8988T (cell line): ENCODE measurements at places on chromosomes 4 and X.

GRCh38 chr4:174119051-174119450 is 164.4 kb downstream of the FBXO8 start:
- no peak for DNase-seq

GRCh38 chr4:112325530-112325929 is 28.4 kb downstream of the ALPK1 start:
- DNase-seq: no peak

- DNase-seq: no peak
Observed at GRCh38 chr4:70808151-70808550, 31.5 kb downstream of the GRSF1 start.

DNA sequence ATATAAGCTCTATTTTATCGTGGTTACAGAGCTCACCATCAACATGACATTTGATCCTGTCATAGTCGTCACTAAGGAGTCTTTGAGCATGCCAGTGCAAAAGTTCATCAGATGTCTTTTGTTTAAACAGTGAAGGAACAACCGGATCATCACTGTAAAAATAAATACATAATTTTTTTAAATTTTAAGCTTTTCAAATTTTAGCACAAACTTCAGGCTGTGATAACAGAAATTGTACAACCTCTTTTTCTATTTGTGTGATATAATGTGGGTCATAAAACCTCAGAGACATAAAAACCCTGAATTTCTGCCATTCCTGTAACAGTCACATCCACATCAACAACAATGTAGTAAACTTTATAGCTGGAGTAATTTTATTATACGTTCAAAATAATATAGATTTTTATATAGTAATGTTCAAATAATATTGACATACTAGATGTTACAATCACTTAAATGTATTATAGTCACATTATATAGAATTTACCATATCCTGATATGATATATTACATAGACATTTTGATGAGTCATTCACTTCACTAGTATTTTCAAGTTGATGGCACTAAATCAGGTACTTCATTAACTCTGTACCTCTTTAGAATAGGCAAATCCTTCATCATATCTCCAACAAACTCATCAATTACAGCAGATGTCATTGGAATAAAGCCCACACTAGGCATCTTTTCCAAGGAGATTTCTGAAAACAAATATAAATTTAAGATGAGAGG is 47.7 kb downstream of the DDX60L start:
- no peak for DNase-seq

DNA sequence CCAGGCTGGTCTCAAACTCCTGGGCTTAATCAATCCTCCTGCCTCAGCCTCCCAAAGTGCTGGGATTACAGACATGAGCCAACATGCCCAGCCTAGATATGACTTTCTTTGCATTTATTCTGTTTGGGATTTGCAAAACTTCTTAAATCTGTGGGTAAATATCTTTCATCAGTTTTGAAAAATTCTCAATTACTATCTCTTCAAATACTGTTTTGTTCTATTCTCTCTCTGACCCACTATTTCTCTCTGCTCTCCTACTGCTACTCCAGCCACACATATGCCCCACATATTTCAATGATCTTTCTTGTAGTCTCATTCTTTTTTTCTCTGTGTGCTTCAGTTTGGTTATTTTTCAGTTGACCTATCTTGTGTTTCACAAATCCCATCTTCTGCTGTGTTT is 205.1 kb downstream of the CHIC2 start:
- DNase-seq: no peak

DNA sequence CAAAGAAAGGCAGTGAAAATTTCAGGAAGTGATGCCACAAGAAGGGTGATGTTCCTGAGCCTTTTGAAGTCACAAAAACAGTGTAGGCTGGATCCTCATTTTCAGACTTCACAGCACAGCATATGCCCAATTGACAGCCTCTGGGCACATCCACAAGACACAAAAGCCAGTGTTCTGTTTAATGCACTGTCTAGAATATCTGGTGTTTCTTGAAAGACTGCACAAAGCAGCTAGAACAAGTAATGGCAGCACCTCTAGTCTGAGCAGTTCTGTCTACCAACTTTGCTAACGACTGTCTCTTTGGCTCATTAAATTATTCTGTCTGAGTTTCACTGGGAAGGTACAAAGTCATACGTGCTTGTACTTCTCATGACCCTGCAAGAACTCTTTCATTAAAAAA is 417.1 kb upstream of the GALNT7 start:
- DNase-seq: no peak

DNA sequence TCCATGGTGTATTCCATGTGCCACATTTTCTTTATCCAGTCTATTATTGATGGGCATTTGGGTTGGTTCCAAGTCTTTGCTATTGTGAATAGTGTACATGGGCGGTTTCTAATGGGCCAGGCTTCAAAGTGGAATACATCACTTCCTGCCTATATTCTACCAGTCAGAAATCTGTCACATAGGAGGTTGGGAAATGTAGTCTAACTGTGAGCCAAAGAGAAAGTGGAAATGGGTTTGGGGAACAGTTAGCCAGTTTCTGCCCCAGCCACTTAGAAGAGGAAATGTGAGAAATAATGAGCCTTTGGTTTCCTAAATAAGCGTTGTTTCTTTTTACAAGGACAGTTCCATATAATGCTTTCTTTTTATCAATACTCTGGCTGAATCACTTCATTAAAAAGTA is 85.1 kb upstream of the AP1S2 start:
- no peak for DNase-seq

DNA sequence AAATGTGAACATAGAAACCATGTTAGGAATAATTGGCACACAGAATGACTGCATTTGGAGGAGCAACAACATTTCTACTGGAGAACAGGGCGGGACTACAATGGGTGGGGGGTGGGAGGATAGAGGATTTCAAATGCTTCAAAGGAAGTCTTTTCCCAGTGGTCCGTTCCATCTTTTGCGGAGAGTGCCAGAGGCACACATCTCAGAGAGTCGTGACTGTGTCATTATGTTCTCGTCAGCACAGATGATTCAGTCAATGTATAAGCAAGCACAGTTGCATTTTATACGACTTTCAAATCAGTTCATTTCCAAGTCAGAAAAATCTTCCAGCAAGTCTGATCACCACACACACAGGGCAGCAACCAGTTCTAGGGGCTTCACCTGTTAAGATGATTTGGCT is 22.7 kb upstream of the GPR50 start:
- DNase-seq: no peak

DNA sequence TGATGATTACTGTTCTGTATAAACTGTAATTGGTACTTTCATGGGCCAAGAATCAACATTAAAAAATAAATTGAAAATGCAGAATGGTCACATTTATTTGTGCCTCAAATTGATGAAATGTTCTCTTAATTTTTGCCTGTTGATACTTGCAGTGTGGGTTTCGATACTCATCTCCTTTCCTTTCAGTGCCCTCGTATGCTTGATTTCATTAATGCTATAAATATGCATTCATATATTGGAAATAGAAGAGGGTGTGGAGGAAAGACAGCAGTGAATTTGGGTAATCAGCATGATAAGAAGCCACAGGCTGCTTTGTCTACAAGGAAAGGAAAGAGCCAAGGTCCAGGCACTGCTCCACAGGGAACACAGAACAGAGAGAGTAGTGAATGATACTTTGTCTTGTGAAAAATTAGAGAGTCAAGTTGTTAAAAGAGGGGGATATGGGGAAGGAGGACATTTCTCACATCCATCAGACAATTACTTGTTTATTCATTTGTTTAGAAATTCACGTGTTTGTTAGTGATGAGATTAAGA is 1.0 kb upstream of the DDX60 start:
- no peak for DNase-seq

- no peak for DNase-seq
Observed at GRCh38 chr4:91894006-91894405, 409.8 kb upstream of the GRID2 start.

- no peak for DNase-seq
Observed at GRCh38 chrX:76279007-76279406, 106.1 kb downstream of the PBDC1 start.

GRCh38 chr4:137635108-137635507 is 102.8 kb upstream of the PCDH18 start:
- no peak for DNase-seq

- no peak for DNase-seq
Observed at GRCh38 chr4:37770016-37770415, 56.5 kb upstream of the PGM2 start.

- DNase-seq: no peak
Observed at GRCh38 chr4:186943411-186943810, 219.8 kb upstream of the FAT1 start.

DNA sequence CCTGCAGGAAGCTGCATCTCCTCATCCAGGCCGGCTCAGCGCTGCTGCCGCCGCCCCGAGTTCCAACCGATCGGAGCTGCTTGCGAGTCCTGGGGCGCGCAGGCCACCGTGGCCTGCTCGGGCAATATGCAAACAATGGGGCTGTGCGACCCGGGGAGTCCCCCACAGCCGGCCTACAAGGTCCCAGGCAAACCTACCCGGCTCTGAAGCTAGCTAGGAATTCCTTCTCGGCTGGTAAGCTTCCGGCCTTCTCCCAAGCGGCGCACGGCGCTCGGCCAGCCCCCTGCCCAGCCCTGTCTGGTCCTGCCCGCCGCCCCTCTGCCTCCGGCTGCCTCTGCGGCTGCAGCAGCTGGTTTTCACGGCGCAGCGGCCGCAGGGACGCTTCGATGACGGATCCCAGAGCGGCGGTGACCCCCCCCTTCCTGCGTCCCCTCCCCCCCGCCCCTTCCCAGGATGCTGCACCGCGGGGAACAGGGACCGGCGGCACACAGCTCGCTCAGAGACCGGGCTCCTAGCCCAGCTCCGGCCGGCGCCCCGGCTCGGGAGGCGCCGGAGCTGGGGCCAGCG is 59.4 kb downstream of the TSC22D3 start:
- DNase-seq: no peak

DNA sequence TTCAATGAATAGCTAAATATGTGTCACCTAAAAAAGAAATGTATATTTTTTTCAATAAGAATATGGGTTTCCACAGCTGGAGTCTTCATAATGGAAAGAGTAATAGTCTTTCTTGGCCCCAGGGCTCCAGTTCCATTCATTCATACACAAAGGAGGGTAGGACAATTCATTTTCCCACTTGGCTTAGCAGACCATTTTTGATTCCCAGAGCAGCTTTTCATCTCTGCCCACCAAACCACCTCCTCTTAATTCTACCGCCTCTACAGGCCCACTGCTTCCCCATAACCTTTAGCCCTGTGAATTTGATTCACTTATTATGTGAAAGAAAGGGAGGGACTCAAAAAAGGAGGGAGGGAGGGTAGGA is 129.9 kb upstream of the PAK3 start:
- no peak for DNase-seq

- no peak for DNase-seq
Observed at GRCh38 chrX:32525234-32525633, 686.1 kb downstream of the DMD start.

GRCh38 chr4:99891351-99891750 is 2.9 kb downstream of the LAMTOR3 start:
- DNase-seq: no peak

GRCh38 chrX:41127477-41128192 is 42.4 kb downstream of the USP9X start:
- no peak for DNase-seq

DNA sequence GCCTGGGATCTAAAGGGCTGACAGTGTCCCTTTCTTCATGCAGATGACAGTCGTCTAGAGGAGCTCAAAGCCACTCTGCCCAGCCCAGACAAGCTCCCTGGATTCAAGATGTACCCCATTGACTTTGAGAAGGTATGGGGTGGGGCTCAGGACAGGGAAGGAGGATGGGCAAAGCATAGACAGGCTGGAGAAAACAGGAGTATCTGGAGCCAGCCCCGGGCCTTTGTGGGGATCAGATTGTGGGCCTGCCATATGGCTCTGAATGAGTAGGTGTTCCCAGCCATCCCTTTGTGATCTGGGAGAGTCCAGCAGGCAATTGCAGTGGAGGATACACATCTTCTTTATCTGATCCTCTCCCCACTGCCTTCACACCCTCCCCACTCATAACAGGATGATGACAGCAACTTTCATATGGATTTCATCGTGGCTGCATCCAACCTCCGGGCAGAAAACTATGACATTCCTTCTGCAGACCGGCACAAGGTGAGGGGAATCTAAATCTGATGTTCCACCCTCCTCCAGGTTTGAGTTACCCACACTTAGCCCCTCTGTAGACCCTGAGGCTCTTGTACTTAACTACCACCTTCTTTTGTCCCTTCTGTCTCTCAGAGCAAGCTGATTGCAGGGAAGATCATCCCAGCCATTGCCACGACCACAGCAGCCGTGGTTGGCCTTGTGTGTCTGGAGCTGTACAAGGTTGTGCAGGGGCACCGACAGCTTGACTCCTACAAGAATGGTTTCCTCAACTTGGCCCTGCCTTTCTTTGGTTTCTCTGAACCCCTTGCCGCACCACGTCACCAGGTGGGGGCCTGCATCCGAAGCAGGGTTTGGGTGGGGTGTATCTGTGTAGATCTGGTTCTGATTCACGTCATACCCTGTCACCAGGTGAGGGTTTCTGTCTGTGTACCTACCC is 5.8 kb upstream of the CDK16 start:
- no peak for DNase-seq

GRCh38 chr4:107319386-107319785 is 283.3 kb upstream of the DKK2 start:
- no peak for DNase-seq

DNA sequence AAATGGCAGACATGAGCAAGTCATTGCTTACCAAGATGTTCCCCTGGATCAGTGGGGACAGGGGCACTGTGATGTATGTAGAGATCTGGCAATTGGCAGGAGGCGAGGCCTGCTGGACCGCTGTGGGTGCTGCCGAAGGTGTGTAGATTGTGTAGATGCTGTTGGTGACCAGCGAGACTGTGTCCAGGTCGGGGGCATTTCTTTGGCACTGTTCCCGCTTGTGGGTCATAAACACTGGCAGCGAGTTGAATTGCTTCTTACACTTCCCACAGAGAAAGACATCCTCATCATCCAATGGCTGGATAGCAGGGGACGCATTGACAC is 52.7 kb downstream of the CFAP299 start:
- DNase-seq: no peak

GRCh38 chr4:108560616-108561015 is 59.8 kb upstream of the RPL34 start:
- DNase-seq: no peak

GRCh38 chr4:89486042-89486441 is 178.4 kb upstream of the GPRIN3 start:
- DNase-seq: no peak

DNA sequence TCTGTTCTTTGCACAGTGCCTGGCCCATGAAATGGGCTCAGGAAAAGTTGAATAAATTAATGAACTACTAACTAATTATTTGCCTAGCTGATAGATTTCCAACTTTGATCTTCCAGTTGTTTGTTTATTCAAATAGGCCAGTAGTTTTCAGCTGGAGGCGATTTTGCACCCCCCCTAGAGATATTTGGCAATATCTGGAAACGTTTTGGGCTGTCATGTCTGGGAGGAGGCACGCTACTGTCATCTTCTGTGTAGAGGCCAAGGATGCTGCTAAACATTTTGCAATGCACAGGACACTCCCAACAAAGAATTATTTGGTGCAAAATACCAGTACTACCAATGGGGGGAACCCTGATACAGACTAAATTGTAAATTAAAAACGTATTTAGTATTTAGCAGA is 81.9 kb downstream of the VCX2 start:
- no peak for DNase-seq
